ENCODE measurements at places on chromosomes 11 and 22.
A peak's percentile ranks its signal among the peaks of the same experiment; 100 is the strongest.

GRCh38 chr11:63670433-63671321 is 499 bp downstream of the ATL3 start:
- peak; percentile 36 for DNase-seq

DNA sequence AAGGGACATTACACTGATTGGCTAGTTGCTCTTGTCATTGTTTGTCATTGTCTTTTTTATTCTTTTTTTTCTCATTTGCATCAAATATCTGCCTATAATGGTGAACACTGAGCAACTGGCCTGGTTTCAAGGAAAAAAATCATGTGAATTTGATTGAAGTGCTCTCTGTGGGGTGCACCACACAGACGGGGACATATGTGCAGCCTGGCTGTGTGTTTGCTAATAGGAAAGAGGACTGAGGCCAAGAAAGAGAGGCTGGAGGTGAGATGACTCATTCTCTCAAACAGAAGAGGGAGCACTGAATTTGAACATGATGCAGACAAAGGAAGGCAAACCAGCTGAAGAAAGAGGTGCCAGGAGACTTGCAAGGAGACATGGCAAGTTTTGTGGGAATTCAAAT is 684.9 kb upstream of the CCDC90B start:
- DNase-seq: no peak

GRCh38 chr11:95682552-95682951 is 107.0 kb downstream of the FAM76B start:
- no peak for DNase-seq

DNA sequence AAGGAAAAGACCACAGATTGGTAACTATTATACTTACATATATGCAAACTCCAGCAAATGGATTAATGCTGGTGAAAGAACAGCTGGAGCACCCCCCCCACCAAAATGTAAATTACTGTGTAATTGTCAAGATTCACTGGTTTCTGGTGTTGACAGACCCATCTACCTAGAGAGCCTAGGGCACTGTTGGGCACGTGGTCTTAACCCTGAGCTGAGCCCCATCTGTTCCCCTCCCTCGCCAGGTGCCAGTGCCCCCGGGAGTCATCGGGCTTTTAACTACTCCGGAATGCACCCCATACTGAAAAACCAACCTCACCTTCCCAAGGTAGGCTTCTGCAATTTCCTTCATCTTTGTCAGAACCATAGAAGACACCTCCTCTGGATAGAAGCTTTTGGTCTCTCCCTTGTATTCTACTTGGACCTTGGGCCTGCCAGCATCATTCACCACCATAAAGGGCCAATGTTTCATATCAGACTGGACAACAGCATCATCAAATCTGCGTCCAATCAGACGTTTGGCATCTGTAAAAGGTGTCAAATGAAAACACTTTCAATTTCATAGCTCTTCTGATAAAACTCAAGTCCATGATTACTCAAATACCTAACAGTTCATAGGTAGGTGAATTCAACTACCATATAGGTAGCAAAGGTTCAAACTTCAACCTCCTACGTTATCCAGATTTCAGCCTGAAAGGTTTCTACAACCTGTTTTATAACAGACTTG is 1.5 kb downstream of the HSPA8 start:
- DNase-seq: no peak

GRCh38 chr11:34929794-34930763 is 13.7 kb downstream of the PDHX start:
- DNase-seq: no peak

GRCh38 chr11:114384487-114384886 is 15.8 kb downstream of the C11orf71 start:
- DNase-seq: no peak

DNA sequence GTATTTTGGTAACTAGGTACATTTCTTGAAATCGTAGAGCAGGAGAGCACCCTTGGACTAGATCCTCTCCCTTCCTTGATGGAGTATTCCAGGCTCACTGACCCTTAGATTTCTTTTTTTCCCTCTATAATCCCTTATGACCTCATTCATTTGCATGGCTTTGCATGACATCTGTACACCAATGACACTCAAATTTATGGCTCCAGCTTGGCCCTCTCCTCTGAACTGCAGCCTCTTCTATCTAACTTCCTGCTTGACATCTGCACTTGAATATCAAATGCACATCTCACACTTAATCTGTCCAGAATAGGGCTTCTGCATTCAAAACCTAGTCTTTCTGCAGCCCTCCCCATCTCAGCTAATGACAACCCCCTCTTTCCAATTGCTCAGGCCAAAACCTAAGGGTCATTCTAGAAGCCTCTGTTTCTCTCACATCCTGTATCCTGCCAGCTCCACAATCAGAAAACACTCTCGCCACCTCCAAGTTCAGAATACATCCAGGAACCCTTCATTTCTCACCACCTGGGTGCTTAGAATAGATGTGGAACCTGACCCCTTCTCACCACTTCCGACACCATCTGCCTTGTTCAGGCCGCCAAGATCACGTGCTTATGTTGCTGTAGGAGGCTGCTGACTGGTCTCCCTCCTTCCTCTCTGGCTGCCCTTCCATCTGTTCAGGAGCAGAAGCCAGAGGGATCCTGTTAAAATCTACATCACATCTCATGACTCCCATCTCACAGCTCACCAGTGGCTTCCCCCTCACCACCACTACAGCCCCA is 138.9 kb upstream of the MTNR1B start:
- DNase-seq: no peak

DNA sequence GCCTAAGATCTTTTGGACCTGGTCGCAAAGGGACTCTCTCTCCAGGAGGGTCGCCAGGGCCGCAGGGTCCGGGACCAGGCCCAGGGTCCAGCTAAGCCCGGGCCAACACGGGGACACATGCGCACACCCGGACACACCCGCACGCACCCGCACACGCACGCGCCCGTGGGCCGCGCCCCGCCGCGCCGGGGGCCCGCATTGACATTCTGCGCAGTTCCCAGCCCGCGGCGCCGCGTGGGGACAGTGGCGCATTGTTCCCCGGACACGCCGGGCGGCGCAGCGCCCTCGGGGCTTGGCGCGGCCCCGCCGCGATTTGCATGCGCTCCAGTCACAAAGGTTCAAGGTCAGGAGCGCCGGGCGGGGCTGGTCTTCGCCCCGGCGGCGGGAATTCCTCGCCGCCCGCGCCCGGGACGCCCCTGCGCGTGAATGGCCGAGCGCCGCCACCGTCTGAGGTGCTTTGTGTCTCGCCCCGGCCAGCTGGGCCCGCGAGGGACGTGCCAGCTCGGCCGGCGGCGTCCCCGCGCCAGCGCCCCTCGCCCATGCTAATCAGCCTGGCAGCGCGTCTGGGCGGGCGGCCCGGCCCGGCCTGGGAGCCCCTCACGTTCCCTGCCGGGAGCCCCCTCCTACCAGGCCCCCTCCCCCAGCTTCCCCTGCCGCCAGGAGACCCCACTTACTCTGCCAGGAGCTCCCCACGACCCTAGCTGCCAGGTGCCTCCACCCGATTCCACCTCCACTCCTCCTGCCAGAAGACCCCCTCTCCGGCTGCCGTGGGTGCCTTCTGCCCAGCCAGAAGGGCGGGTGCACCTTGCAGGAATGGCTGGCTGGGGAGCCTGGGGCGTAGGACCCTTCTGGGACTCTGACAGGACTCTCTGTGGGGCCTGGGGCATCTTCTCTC is 50.5 kb upstream of the WNT7B start:
- no peak for DNase-seq

- no peak for DNase-seq
These were observed 982.2 kb downstream of the BRD1 start for GRCh38 chr22:48845356-48845936.
